ENCODE measurements at places on chromosomes 12 and 14.
A peak's percentile ranks its signal among the peaks of the same experiment; 100 is the strongest.

DNA sequence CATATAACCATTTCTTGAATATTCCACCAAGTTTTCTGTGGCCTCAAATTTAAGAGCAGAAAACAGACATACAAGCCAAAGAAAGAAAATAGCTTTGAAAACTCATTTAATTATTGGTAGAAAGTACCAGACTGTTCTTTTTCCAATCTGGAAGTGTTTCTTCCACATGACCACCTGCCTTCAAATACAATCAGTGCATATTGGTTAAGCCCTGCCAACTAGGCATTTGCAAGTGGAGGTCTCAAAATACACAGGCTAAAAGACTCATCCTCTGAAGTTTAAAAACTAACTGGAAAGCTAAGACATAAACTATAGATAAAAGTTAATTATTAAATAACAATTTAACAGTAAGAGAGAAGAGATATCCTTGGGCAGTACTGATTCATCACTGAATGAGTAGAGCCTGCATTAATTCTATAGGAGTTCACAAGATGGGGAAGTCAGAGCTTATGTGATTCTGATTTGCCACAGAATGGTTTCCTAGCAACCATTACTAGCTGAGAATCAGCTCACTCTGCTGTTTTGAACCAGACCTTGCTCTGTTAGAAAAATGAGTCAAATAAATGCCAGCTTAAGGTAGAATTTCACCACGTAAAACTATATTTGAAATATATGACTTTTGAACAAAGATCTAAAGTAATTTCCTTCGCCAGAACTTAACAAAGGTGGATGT is 433.8 kb downstream of the FUT8 start:
- peak; percentile 40 for DNase-seq

DNA sequence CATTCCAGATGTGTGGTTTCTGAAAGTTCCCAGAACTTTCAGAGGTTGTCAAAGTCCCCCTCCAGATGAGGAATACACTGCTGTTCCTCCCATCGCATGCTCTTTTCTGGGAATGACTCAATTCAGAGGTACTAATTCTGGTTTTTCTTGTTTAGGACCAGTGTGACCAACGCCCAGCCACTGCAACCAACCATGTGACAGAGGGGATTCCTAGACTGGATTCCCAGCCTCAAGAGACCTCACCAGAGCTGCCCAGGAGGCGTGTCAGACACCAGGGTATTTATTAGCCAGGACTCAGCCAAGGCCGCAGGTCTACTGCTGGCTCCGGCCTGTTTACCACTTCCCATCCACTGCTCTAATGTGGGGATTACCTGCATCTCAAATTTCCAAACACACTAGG is 24.2 kb downstream of the TRAFD1 start:
- no peak for DNase-seq

DNA sequence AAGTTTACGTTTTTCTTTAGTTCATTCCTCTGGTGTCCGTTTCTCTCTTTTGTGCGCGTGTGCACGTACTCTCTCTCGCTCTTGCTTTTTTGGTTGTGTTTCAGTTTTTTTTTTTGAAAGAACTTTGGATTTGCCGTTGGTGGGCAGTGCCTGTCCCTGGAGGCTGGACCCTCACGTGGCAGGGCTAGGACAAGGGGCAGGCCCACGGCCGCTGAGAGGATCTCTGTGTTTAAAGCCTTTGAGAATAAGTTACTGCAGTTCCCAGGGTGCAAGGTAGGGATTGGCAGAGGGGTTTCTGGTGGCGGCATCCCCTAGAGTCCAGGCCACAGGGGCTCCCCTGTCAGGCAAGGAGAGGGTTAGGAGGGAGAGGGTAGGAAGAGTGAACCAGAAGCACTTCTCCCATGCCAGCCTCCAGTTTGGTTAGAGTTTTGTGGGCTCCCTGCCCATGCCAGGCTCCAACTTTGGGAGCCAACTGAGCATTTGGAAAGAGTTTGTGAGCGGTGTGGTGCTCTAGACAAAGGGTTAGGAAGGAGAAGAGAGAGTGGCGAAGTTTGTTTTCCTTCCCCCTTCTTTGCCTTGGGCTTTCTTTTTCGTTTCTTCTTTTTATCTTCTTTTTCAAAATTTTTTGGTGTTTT is 30.5 kb downstream of the ZFHX2 start:
- no peak for DNase-seq

GRCh38 chr14:102905116-102906108 is 17.1 kb upstream of the AMN start:
- no peak for DNase-seq

DNA sequence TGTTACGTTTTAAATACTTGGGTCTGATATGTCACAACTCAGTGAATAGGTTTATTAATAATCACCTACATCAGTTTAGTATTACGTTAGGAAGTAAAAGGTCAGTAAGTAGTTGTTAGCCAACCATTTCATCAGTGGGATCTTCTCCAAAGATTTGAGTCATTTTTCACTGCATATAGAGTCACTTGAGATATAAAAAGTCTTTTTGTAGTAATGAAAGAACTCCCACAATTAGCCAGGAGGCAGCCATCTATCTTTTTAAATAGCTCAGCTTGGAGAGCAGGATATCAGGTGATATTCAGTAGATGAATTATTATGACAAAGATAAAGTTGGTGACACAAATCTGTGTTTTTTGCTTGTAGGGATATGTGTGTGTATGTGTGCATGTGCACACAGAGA is 309.3 kb downstream of the PDZRN4 start:
- no peak for DNase-seq

GRCh38 chr12:44375694-44376093 is 500.4 kb downstream of the NELL2 start:
- no peak for DNase-seq

- no peak for DNase-seq
These were observed 43.8 kb upstream of the BMP4 start for GRCh38 chr14:54000341-54000811.

DNA sequence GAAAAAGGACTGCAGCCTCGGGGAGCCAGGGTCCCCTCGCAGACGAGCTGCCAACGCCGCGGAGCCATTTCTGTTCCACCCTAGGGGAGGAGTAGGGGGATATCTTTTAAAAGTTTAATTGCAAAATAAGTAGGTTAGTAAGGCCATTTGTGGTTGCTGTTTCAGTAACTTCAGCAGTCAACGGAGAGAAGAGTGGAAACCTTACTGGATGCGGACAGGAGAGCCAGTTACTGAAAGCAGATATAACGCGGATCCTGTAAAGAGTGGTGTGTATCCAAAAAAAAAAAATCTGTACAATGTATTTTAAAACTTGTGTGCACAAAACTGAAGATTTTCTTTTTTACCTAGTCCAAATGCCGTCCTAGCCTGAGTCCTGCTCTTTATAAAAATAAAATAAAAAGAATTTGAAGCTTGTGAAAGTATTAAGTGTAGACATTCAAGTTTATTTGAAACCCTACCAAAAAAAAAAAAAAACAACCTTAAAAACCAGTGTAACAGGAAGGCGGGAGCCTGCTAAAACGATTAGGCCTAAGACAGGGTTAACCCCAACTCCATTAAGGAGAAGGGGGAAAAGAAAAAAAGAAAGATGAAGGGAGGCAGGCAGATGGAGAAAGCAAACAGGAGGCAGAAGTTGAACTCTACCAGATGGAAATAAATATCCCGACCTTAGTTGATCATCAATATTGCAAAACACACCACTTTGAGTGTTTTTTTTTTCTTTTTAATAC is 1.0 kb upstream of the BTG1 start:
- DNase-seq = no peak

DNA sequence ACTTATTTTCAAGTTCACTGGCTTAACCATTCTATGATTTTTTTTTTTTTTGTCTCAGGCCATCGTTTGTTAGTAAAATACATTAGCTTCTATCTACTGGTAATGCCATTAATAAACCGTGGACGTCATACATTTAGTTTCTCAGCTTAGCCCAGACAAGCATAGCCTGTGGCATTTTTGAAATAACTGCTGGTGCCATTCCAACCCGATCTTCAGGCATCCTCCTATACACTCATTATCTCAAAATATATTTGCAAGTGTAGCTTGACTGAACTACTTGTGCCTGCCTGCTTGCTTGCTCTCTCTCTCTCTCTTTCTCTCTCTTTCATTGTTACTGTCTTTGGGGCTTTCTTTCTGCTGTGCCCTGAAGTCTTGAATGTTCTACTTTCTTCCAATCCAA is 12.7 kb upstream of the MBIP start:
- no peak for DNase-seq

DNA sequence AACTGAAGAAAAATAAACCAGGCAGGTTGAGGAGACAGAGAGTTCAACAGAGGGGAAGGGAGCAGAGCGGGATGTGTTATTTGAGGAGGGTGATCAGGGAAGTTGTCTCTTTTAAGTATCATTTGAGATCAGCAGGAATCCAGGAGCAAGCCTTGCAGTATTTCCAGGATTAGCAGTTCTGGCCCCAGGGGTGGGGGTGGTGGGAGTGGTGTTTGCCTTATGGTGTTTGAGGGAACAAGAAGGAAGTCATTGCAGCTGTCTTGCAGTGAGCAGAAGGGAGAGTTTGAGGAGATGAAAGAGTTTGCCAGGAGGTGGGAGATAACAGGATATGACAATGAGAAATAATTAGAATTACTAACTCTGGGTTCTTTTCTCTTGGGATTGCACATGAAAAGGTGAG is 418.6 kb downstream of the NELL2 start:
- DNase-seq = no peak

DNA sequence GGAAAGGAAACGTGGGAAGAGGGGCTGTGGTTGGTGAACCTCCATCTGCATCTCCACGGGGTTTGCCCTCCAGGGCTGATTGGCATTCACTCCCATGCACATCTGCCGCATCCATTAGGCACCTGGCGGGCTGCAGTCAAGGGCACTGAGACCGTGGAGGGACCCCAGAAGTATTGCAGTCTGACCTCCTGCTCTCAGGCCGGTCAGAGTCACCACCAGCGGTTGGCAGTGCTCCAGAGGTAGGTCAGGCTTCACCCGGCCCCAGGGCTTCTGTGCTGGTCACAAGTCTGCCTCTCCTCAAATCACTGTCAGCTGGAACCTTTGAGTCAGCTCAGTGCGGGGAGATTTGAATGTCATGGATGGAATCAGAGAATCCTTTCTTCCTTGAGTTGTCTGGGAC is 132.3 kb downstream of the PAPOLA start:
- no peak for DNase-seq

- DNase-seq = no peak
These were observed 30.6 kb upstream of the NFKBIA start for GRCh38 chr14:35435177-35435576.

DNA sequence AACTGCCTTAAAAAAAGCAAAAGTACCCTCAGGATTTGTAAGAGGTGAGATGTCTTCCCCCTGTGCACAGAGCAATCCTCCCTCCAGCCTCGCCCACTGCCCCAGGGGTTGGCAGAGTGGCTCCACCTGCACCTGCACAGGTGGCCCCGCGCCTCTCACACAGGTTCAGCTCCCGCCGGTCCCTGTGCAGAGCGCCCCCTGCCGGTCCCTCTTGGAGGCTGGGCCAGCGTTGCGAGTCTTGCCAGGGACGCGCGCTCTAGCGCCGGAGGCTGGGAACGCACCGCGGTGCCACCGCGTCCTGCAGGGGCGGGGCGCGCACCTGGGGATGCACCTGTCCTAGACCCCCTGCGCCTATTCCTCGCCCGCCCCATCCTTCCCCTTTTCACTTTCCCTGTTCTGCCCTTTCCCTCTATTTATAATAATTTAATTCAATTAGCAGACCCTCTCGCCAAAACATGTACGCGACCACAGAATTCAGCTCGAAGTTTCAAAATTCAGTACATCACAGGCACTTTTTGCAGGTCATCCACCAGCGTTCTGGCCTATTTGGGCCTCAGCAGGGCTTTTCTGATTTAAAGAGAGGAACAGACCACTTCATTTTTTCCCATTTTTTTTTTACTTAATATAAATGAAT is 618.6 kb downstream of the AACS start:
- peak; percentile 32 for DNase-seq

- DNase-seq = no peak
These were observed 374.2 kb downstream of the BCL11B start for GRCh38 chr14:98897605-98898309.

- DNase-seq = no peak
These were observed at the start of gene TMEM233 for GRCh38 chr12:119593578-119594398. TSS of gene TMEM233 (plus strand) at chr12:119593774. CDS start at chr12:119593849, 75 bp downstream.

- no peak for DNase-seq
These were observed 387.9 kb downstream of the TMEM117 start for GRCh38 chr12:44223736-44224135.

- DNase-seq = no peak
These were observed 41.2 kb upstream of the PLEKHD1 start for GRCh38 chr14:69443296-69443805.

DNA sequence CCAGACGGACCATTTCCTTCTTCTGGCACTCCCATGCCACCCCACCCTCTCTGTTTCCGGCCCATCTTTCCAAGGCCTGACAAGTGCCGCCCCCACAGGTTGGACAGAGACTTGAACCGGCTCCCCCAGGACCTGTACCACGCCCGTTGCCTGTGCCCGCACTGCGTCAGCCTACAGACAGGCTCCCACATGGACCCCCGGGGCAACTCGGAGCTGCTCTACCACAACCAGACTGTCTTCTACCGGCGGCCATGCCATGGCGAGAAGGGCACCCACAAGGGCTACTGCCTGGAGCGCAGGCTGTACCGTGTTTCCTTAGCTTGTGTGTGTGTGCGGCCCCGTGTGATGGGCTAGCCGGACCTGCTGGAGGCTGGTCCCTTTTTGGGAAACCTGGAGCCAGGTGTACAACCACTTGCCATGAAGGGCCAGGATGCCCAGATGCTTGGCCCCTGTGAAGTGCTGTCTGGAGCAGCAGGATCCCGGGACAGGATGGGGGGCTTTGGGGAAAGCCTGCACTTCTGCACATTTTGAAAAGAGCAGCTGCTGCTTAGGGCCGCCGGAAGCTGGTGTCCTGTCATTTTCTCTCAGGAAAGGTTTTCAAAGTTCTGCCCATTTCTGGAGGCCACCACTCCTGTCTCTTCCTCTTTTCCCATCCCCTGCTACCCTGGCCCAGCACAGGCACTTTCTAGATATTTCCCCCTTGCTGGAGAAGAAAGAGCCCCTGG is 1.2 kb upstream of the CMTM5 start:
- no peak for DNase-seq

- no peak for DNase-seq
These were observed 47.6 kb upstream of the FAM222A start for GRCh38 chr12:109666068-109666467.

DNA sequence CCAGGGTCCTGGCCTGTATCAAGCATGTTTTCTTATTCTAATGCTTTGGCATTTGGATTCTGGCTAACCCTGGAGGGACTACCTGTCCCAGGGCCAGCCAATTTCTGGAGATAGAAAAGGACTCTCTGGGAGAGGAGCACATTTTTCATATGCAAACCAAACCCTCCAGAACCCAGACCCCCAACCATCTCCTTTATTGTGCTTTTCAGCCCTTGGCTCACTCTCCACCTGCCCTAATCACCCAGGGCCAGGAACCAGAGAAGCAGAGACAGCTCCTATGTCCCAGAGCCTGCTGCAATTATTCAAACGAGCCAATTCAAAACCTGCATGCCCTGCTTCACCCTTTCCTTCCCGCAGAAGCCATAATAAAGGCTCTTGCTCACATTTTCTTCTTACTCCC is 23.8 kb downstream of the HSPB8 start:
- no peak for DNase-seq

All from common myeloid progenitor, CD34-positive (primary cell).